Activated CD8-positive, alpha-beta memory T cell treated with anti-CD3 and anti-CD28 coated beads, Interleukin-2, amount 50 U/mL, for 4 hours (primary cell): ENCODE measurements at places on chromosomes 13 and 19.
A peak's percentile ranks its signal among the peaks of the same experiment; 100 is the strongest.

GRCh38 chr13:112348642-112349345 lies 27.4 kb upstream of the SPACA7 start:
- DNase-seq: no peak

DNA sequence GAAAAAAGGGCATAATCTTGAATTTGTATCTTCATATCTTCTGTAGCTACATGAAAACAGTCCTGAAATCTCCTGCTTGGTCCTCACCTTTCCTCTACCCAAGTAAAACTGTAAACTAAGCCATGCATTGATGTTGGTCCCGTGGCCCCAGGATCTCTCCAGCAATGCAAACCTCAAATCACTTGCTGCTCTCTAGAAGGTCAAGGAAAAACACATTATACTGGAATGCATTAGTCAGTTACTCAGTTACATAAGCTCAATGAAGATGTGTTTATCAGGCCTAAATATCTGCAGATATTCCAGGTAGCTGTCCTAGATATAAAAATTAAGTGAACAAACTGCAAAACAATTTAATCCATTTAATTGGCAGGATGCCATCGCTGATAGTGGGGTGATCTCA lies 261.8 kb downstream of the ABCC4 start:
- DNase-seq: no peak

GRCh38 chr13:47121092-47121763 lies 224.4 kb upstream of the HTR2A start:
- DNase-seq: no peak

- no peak for DNase-seq
Observed at GRCh38 chr19:49981603-49982593, 20.9 kb upstream of the SIGLEC11 start.

DNA sequence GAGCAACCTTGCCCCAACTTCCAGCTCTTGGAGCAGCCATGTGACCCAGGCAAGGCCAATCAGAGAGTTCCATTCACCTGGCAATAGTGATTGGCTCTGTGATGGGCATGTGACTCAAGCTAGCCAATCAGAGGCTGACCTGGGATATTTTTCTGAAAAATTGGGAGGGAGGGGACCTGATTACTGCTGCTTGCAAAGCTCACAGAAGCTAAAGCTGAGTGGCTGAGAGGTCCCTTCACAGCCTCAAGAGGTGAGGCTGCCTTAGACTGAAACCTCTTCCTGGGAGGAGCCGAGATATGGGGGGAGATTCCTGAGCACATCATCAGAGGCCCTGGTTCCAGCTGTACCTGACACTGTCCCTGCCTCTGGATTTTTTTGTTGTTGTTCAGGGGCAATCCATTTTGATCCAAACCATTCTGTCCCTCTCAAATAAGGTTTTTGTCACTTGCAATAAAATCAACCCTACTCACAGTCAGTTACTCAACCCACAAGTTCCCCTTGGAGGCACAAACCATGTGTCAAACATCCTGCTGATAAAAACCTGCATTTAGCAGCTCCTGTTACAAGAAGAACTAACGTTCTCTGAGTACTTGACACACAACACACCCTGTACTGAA lies 4.8 kb downstream of the CIB3 start:
- no peak for DNase-seq

- DNase-seq: no peak
Observed at GRCh38 chr19:10013834-10014618, 743 bp downstream of the RDH8 start.

- no peak for DNase-seq
Observed at GRCh38 chr13:84831666-84832657, 949.7 kb upstream of the SLITRK1 start.

- DNase-seq: no peak
Observed at GRCh38 chr19:3983542-3983914, 1.7 kb downstream of the EEF2 start.

DNA sequence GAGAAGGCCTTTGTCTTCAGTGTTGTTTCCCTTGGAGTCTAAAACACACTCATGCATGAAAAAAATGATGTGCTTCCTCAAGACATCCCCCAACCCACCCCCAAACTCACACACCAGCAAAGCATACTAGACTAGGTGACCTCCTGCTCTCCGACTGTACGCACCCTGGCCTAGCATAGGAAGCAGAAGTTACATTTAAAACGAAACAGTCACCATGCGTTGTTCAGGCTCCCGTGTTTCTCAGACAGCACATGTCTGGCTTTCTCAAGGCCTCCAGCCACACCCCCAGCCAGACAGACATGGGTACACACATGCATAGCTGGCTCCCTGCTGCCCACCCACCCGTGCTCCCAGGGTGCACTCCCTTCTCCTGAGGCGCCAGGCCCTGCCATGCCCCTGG lies 28.7 kb upstream of the C1QTNF9 start:
- no peak for DNase-seq

DNA sequence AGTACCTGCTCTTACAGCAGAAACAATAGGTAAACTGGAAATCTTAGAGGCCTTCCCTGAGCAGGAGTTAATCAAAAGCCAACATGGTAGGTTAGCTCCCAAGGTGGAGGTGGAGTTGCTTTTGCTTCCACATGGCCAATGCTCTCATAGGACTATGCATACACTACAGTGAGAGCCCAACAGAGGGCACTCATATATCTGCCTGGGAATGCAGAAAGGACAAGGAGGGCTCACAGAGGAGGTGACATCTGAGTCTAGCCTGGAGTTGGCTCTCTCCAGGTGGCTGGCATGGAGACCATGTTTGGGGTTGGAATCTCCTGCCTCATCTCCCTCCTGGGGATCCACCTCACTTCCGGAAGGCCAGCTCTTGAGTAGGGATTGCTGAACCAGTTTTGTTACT lies 34.6 kb downstream of the ATP8A2 start:
- DNase-seq: no peak

- DNase-seq: no peak
Observed at GRCh38 chr19:6711605-6712004, 8.8 kb downstream of the C3 start.

- no peak for DNase-seq
Observed at GRCh38 chr13:40792284-40793051, 3.1 kb downstream of the SLC25A15 start.

- no peak for DNase-seq
Observed at GRCh38 chr19:56934438-56935090, 94.0 kb upstream of the PEG3 start.

DNA sequence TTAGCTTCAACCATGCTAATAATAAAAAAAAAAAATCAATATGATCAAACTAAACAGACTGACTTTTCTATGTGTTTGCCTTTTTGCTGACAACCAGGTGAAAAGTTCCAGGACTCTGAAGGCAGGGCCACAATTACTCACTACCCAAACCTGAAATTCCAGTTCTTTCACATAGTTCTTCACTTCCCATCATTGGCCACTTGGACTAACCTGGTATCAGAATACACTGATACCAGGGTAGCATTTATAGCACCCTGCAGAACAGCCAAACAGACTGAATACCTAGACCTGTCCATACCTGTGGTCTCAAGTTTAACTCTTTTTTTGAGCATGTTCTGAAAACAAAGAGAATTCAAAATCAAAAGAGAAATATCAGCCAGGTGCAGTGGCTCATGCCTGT lies 25.1 kb downstream of the ELF1 start:
- DNase-seq: no peak

DNA sequence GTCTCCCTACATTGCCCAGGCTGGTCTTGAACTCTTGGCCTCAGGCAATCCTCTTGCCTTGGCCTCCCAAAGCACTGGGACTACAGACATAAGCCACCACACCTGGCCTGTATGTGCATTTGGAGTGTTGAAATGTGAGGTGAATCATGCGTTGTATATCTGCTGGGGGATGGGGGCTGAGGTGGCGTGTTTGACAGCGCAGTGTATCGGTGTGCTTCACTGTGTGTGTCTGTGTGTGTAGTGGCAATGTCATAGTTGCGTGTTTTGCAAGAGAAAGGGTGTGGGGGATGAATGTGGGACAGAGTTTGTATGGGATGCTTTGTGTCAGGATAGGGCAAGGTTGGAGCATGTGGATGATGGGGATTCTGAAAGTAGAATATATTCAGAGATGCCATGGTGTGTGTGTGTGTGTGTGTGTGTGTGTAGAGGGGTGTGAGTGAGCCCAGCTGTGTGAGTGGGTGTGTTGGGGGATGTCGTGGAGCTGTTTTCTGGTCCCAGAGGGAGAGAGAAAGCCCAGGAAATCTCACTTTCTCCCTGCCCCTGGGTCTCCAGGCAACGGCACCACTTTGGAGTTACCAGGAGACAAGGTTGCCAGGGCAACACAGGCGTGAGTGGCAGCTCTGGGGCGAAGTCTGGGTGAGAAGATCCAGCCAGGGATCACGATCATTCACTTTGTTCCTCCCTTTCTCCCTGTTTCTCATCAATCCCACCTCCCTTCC lies 1.1 kb upstream of the SWSAP1 start:
- DNase-seq: no peak

- DNase-seq: no peak
Observed at GRCh38 chr13:28636069-28636468, 22.9 kb upstream of the POMP start.

DNA sequence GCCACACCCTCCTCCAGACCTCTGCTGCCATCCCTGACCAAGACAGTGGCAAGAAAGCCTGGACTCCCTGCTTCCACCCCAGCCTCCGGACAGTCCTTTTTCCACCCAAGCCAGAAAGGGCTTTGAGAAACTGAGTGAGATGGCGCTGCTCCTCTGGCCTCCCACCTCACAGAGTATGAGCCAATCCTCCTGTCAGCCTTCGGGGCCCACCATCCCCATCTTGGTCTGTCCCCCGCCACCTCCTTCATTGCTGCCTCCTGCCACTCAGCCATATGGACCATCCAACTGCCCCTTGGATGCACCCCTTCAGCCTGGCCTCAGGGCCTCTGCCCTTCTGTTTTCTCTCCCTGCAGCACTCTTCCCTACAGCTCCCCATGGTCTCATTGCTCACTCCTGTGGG lies 125.7 kb downstream of the CRYL1 start:
- DNase-seq: no peak

DNA sequence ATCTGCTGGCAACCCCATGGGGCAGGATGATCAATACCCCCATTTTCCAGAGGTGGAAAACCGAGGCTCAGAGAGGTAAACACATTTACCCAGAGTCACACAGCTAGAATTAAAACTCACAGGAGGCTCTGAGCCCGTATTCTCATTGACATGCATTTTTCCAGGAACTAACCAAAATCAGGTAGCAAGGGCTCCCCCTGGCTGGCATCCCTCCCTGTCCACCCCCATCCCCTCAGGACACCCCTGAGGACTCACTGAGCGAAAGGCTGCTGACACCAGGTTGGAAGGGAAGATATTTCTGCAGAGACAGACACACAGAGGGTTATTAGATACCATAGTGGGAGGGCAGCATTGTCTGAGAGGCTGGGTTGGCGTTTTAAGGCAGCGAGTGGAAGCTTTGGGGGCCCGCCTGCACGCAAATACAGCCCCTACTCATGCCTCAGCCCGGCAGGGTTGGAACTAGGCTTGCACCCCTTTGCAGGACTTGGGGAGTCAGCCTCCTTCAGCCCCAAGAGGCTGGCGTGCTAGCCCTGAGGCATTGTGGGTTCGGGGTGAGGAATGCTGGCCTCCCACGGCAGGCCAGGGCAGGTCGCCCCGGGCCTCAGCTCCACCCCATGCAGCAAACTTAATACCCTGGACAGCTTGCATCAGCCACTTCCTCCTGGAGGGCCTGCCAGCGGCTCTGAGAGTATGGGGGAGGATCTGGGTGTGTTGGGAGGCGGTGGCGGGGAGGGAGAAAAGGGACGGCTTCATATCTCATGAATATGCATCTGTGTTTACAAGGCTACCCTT lies 3.9 kb downstream of the SLC1A5 start:
- DNase-seq: peak; percentile 55

- DNase-seq: no peak
Observed at GRCh38 chr13:46684287-46685001, 112.5 kb downstream of the ESD start.

DNA sequence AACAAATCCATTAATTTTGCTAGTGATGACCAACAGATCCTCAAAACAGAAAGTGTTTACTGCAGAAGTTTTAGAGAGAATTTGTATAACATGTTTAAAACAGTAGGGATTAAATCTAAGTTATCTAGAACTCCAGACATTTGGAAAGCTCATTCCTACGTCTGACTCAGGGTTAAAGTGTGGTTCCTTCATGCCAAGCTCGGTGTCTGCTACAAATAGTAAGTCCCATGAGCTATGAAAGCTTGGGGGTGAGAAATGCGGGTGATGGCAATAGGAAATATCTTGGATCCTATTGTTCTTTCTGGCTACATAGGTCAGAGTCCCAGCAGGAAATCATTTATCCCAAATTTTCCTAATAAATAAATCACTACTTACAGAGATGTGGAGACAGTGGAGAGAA lies 867.1 kb downstream of the UQCRFS1 start:
- DNase-seq: no peak

DNA sequence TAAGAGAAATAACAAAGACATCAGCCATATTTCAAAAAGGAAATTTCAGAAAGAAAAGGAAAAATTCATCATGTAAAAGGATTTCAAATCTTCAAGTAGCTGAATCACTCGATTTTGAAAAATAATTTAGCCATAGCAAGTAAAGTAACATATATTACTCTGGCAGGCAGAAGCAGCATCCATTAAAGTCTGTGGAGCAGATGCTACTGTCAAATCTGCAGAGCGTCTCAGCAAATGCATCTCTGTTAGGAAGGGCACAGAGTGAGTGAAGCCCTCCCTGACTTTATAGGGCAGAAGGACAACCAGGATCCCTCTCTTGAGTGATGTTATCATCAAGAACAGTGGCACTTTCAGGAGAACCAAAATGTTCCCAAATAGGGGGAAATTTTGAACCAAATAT lies 445.5 kb downstream of the EFNB2 start:
- DNase-seq: no peak

DNA sequence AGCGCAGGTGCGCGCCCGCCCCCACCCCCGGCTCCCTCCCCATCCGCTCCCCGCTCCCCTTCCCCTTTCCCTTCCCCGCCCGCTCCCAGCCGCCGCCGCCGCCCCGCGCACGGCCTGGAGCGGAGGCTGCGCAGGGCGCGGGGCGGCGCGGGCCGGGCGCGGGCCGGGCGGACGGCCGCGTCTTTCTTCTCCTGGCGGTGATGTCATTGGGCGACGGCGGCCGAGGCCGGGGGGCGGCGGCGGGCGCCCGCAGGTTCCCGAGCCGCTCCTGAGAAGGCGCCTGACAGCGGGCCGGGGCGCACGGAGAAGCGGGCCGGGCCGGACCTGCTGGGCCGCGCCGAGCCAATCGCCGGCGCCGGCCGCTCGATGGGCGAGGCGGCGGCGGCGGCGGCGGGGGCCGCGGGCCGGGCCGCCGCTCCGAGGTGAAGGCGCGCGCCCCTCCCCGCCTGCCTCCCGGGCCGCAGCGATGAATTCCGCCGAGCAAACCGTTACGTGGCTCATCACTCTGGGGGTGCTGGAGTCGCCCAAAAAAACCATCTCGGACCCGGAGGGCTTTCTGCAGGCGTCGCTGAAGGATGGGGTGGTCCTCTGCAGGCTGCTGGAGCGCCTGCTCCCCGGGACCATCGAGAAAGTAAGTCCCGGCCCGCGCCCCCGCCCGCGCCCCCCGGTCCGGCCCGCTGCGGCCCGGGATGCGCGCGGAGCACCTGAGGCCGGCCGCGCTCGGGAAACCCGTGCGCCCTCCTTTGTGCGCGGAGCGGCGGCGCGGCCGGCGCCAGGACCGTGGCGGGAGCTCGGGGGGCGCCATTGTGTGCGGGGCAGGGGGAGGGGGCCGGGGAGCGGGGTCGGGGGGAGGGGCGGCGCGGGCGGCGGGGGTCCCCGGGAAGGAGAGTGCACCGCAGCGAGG lies at the start of gene ARHGEF7:
Gene ARHGEF7 (plus strand): TSS at position 250 of the 904 bp plus-strand sequence. CDS start 217 bp downstream, at position 467.
- DNase-seq: no peak
